Progenitor cell of endocrine pancreas (in vitro differentiated cells): ENCODE measurements at places on chromosomes 11 and 22. TPM values are rescaled to one million over a fixed set of nuclear protein-coding genes. Genes with fewer than 3 reads are reported as not detected.

DNA sequence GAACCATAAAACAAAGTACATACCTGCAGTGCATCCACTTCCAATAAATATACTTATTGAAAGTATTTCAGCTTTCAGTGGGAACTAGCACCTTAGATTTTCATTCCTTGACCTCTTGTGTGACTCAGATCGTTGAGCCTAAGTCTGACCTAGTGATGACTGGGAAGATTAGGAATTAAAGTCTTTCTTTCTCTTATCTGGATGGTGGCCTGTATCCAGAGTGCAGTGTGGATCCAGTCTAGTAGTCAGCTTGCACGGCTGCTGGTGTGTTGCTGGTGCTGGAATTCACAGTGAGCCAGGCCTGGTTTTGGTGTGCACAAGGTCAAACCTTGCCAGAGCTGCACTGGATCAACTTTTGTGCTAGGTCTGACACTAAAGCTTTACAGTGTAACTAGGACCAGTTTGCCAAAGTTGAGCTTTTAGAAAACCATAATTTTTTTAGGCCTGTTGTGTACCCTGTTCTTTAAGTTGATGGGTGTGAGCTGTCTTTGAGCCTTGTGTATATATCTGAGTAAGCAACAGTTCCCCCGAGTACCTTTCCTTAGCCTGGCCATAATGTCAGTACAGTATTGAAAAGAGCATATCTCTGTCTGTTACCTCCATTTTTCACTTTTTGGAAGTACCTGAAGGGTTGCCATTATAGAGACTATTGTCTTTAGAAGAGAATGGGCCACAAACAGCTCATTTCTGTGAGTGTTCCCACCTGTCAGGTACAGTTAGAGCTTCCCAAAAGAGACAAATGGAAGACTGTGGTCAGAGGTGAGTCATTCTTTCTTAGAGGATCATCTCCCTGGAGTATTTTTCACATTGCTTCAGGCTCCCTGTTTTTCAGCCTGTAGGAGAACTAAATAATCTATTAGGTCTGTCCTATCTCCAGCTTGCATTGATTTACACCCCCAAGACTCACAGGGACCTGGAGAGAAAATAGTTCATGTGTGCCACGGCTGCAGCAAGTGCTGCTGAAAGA lies 89.8 kb downstream of the ALX4 start:
- H3K27ac ChIP-seq: peak overlapping the region; percentile 84
- H3K27me3 ChIP-seq: no peaks in the 10 kb centered on the region
- no peak overlapping the region for H3K4me3 ChIP-seq

DNA sequence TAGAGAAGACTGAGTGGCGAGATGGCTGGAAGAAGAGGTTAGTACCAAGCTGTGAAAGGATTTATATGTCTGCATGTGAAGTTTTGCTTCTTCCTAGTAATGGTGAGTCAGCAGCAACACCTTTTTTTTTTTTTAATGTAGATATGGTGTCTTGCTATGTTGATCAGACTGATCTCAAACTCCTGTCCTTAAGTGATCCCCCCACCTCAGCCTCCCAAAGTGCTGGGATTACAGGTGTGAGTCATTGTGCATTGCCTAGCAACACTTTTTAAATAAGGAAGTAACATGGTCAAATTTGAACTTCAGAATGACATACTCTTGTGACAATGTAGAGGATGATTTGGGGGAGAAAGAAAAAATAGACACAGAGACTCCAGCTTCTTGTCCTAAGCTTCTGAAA lies 6.5 kb upstream of the CSTPP1 start:
- DNase-seq: no peak
- no peak overlapping the region for H3K4me3 ChIP-seq
- no peaks in the 10 kb centered on the region for H3K4me1 ChIP-seq
- H3K27ac ChIP-seq: no peak overlapping the region

The MOB2 gene
- total RNA-seq: 30.4 and 33.3 TPM in 2 replicates

DNA sequence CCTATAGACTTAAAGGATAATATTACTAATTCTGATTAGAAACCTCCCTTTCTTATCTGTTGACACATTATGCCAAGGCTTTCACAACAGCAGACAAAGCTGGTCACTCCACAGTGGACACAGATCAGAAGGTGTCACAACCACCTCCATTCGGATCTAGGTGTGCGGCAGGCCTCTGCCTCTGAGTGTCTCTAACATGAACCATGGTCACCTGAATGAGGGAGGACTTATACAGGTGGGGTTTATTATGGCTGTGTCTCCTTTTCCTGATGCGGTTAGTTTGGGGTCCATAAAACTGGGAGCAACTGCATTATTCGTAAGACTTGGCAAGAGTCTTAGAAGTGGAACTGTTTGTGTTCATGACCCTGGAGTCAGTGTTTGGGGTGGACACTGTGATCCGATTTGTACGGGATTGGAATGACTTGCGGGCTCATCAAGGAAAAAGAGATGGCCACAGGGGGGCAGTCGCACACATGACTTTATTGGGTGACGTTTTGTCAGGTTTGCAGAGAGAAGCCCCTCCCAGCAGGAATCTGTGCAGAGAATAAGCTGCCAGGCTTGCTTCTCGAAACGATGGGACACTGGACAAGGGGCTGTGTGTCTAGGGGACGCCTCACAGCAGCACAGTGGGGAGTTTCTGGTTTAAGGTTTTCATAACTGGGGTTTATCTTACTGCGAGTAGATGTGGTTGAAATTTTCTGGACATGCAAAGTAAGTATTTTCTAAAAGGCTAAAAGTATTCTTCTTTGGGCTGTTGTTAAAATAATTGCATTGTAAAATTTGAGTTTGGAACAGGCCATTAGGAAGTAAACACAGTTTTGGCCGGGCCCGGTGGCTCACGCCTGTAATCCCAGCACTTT lies 90.6 kb downstream of the GAB4 start:
- H3K36me3 ChIP-seq: no peaks in the 10 kb centered on the region
- no peak overlapping the region for H3K4me3 ChIP-seq
- H3K27ac ChIP-seq: no peak overlapping the region
- DNase-seq: peak; percentile 46
- peaks cover 43% of the 10 kb centered on the region for H3K27me3 ChIP-seq

The CRYBA4 gene
- total RNA-seq: not detected in 2 replicates

DNA sequence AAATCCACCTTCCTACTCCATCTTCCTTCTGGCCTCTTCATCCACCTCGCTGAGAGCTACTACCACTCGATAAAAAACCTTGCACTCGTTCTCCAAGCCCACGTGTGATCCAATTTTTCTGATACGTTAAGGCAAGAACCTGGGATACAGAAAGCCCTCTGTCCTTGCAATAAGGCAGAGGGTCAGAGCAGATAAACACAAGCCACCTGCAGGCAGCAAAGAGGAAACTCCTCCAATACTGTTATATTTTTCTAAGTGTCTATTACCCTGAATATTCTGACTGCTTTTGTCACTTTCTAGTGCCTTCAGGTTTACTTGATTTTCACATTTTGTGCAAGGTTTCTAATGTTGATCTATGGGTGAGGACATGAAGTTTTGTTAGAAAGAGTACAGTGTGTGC lies 26.6 kb downstream of the TRIM5 start:
- no peaks in the 10 kb centered on the region for H3K27me3 ChIP-seq
- H3K27ac ChIP-seq: no peak overlapping the region
- no peak overlapping the region for H3K4me3 ChIP-seq
- peaks cover 16% of the 10 kb centered on the region for H3K36me3 ChIP-seq
- DNase-seq: no peak

The PDE2A gene
- 0.91 and 4.0 TPM in 2 replicates for total RNA-seq

DNA sequence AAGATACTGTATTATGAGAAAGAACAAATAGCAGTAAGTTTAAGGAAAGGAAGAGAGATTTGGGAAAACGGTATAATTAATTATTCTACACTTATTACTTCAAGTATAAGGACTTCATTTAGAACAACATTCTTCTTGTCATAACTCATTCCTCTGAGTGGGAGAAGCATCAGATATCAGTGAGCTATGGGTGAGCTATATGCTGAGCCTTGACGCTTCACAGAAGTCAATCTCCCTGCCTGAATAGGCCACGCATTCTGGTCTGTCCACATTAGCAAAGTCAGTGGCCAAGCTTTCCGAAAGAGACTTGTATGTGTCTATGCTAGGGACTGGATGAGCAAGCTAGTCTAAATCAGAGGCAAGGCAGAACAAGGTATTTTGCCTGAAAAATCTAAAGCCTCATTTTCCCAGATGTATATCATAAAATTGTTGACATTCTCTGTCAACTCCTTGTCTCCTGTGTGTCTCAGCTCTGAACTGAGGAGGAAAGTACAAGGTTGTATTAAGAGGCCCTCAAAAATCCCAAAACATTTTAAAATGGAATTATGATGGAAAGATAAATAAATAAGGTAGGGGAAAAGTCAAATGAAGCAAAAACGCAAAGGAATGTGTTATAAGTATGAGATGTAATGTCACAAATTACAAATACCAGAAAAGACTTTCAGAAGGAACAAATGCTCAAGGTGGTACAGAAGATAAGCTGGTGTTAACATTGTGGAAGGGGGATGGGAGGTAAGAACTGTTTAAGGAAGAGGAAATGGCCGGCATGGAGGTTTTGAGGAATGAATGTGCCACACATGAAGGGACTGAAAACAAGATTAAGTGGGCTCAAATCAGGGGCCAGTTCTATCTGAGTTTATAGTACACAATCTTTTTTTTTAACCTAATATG lies 1.4 kb downstream of the OR52N2 start:
- no peaks in the 10 kb centered on the region for H3K36me3 ChIP-seq
- no peak for DNase-seq
- no peak overlapping the region for H3K4me3 ChIP-seq
- H3K27me3 ChIP-seq: peaks cover 8% of the 10 kb centered on the region

GRCh38 chr22:27185099-27185709 lies 527.8 kb downstream of the MIAT start:
- no peaks in the 10 kb centered on the region for H3K36me3 ChIP-seq
- no peak for DNase-seq
- no peak overlapping the region for H3K4me3 ChIP-seq
- no peak overlapping the region for H3K27ac ChIP-seq

DNA sequence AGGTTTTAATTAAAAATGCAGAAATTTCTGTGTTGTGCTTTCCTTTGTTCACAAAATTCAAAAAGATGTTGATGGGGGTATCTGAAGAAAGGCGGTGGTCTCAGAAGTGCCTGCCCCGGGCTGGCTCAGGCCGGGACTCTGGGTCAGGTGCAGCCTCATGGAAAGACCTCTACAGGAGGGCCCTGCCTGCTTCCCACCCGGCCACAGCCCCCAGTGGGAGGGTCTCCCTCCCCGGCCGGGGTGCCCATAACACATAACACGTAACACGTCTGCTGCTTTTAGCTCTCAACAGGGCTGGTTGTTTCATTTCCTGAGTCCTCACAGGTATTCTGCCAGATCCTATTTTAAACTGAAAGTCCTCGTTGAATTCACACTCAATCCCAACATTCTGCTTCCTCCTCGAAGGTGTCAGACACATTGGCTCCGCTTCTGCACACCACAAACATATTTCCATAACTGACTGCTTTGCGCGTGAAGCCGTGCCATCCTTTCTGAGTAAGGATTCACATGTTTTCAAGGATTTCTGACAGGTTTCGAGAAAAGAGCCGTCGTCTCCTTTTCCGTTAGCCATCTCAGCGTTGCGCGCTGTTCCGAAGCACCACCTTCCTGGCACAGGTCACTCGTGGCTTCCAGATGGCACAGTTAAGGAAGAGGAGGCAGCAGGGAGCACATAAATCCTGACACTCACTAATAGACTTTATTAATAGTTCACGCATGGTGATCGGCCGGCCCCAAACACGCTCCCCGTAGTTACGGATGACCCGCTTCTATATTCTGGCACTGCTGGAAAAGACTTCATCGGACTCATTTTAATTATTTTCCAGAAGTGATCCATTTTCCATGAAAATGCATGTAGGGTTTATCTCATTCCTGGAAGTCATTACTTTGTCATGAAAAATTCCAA lies 569.3 kb downstream of the BRD1 start:
- no peak overlapping the region for H3K4me3 ChIP-seq
- peaks cover 6% of the 10 kb centered on the region for H3K27me3 ChIP-seq
- no peaks in the 10 kb centered on the region for H3K4me1 ChIP-seq
- DNase-seq: no peak
- H3K27ac ChIP-seq: no peak overlapping the region

The ABCG4 gene
- total RNA-seq: 0.53 and 0.78 TPM in 2 replicates
